Stimulated activated CD8-positive, alpha-beta memory T cell treated with anti-CD3 and anti-CD28 coated beads, Interleukin-7, amount 100 ng/mL, for 1 hour (primary cell): ENCODE measurements at places on chromosomes 4 and X.

GRCh38 chrX:119690921-119691716 lies 1.8 kb downstream of the SEPTIN6 start:
- no peak for DNase-seq

- DNase-seq: no peak
Observed at GRCh38 chrX:129596077-129596476, 56.0 kb downstream of the OCRL start.

DNA sequence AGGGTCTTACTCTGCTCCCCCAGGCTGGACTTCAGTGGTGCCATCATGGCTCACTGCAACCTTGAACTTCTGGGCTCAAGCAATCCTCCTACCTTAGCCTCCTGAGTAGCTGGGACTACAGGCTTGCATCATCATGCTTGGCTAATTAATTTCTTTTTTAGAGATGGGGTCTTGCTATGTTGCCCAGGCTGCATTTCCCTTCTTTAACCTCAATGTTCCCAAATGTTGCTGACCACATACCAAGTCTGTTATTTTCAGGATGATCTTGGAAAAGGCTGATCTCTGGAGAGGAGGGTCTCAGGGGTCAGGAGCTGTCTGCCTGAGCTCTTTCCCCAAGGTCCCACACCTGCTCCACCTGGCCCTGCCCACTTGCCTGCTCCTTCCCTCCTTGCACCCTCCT lies 13.0 kb downstream of the CACNA1F start:
- DNase-seq: no peak

GRCh38 chr4:167811958-167812357 lies 280.4 kb upstream of the ANXA10 start:
- DNase-seq: no peak

DNA sequence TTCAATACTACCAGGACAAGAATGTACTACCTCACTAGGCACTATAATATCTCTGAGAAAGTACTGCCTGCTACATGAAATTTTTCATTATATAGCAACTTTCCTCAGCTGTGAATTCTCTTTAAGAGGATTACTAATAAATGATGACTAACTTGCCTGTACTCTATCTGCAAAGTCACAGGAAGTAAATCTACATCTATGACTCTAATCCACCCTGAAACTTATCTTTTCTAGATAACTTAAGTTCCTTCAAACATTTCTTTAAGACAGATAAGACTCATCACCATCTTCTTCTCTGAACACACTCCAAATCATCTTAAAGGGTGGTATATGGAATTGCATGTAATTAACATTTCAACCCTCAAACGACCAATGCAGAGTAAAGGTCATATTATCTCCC lies 28.8 kb downstream of the RPS6KA3 start:
- no peak for DNase-seq

DNA sequence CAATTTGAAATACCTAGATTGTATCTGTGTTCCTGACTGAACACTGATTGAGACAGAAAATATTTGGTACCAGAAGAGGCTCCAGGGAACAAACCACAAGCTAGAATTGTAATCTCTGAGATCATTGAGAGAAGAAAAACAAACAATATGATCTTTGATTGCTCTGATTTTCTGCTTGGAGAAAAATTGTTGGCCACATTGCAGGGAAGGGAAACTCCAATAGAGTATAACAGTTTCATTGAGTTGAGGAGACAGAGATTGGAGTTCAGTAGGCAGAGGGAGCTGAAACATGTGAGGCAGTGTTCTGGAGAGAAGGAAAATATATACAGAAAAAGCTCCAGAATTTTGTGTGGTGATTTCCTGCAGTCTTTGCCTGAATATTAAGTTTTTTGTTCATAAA lies 158.2 kb downstream of the C4orf33 start:
- DNase-seq: no peak

DNA sequence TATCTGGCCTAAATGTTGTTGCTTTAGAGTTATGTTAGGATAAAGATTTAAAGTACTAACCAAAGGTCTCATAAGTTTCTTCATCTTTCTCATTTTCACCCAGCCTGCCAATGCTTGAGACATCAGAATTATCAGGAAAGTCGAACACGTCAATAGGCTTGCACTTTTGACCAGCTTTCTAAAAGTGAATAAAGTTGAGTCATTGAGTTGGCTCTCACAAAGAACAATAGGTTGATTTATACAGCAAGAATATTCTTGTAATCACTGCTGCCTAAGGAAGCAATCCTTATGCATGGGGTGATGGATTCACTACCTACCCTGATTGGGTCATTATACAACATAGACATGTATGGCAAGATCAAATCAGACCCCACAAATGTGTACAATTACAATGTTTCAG lies 5.0 kb downstream of the CENPU start:
- DNase-seq: no peak

DNA sequence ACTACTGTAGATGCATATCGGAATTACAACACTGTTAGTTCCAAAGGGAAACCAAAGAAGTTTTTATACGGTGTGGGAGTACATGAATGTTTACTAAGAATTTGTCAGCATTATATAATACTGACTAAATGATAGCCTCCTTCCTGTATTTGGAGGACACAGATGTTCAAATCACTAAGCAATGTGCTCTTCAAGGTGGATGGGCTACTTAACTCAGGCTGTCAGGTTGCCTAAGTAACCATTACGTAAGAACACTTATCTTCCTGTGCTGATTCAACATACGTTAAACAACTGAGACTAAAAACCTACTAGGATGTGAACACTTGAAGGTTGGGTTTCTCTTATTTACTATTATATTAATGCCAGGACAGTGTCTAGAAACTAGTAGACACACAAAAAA lies 81.9 kb upstream of the HPGD start:
- no peak for DNase-seq

DNA sequence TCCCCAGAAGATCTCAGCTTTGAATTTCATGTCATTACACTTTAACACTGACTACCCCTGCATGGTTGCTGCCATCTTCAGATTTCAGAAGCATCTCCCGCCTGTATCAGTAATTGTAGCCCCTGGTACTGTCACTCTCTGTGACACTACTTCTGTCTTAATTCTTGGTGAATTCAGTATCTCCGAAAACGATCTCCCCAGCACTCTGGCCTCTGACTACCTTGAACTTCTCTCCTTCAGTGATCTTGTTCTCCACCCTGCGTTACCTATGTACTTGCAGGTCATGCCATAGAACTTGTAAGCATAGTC lies 53.8 kb upstream of the ABCG2 start:
- no peak for DNase-seq

DNA sequence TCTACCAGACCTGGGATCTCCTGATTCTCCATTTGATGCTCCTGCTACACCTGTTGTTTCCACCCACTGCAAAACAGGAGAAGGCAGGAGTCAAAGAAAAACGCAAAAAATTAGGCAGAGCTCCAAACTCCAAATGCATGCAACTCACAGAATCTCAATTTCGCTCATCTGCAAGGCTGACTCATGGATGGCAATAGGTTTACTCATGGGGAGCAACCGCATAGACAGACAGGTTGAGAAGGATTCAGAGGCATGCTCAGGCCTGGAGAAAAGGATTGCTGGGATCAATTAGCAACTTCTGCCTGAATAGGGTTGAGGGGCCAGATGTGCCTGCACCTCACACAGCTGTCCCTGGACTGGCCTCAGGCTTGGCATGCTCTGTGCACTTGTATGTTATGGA lies 231.0 kb downstream of the LDB2 start:
- no peak for DNase-seq

DNA sequence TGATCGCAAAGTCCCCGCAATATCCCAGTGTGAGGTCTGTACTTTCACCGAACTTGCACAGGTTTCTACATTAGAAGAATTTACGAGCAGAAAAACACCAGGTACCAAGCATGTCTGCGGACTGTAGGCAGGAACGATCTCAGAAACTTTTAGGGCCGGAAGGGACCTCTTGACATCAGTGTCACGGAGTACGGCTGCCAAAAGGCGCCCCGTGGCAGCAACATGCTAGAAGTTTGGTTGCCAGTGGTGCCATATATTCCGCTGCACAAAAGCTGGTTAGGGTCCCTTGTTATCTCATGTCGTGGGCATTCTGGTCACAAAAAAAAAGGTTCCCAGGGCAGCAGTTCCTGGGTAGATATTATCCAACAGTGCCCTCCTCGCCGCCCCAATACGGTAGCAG lies 61.0 kb upstream of the DCAF8L1 start:
- DNase-seq: no peak

DNA sequence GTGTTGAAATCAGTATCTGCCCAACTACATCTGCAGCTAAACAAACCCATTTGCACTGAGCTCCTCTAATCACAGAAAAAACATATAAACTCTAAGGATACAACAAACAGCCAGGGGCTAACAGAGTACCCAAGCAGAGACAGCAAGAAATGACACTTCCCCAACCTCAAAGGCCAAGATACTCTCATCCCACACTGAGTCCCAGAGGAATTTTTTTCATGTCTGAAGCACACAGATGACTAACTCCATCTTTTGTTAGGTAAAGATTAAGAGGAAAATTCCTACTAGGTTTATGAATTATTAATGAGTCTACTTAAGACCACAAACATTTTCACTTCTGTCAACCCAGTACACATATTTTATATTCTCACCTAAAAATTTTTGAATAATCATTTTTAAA lies 31.6 kb downstream of the SEPSECS start:
- no peak for DNase-seq

DNA sequence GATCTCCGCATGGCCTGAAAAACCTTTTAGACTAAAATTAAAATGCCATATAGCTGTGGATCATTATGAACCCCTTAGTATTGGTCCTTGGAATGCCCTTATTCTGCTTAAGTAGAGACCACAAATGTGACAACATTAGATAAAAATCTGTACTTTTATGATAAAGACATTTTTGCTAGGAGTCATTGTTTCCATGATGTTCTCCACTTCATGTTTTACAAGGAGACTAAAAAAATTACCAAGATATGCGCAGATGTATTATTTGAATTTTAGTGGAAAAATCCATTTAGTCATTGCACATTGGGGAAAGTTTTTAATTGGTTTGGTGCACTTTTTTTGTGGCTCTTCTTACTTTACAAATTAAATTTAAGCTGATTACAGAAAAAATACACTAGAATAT lies 85.1 kb upstream of the HPRT1 start:
- DNase-seq: no peak

- no peak for DNase-seq
Observed at GRCh38 chrX:47209508-47210238, 8.8 kb upstream of the CDK16 start.

DNA sequence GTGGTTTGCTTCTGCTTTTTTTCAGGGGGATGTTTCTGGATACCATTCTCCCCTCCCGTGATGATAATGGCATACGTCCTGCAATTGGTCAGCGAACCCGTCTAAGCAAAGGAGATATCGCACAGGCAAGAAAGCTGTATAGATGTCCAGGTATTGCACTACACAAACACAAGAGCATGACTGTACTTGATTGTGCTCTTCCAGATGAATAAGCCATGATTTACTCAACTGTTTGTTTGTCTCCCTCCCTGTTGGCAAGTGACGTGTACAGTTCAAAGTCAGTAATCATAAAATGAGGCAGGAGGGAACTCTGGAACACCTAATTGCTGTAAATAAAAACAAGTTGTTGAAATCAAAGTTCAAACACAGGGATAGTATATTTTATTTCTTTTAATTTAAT lies 141.4 kb downstream of the TLL1 start:
- no peak for DNase-seq

DNA sequence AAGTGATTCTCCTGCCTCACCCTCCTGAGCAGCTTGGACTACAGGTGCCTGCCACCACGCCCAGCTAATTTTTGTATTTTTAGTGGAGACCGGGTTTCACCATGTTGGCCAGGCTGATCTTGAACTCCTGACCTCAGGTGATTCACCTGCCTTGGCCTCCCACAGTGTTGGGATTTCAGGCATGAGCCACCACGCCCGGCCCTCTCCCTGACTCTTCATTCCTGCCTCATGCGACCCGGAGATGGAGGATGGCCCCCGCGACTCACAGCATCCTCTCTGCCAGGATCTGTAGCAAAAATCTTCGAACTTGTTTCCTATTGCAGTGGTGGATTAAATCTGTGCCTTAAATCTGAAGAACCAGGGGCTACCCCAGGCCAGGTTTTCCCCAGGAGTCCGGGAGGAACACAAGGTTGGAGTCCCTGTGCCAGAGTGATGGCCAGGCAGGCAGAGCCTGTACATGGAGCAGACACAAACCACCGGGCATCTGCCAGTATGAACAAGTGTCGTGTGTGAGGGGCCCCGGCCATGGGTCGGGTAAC lies 11.5 kb downstream of the CPLX1 start:
- DNase-seq: no peak

GRCh38 chrX:24190500-24191156 lies 41.1 kb downstream of the ZFX start:
- no peak for DNase-seq

DNA sequence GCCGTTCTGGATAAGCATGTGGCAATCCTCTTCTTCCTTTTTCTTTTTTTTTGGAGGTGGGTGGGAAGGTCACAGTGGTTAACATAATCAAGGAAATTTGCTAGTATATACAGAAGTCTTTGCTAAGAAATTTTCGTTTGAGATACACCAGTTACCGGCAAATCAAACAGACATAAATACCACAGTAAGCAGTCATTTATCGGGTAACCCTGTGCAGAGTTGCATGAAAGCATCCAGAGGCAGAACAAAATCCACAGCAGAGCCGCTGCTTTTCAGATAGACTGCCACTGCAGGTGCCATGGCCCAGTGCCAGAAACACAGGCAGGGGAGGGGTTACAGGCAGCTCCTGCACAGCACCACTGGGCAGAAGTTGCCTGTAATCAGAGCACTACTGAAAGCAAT lies 179.1 kb upstream of the MAB21L2 start:
- DNase-seq: no peak

DNA sequence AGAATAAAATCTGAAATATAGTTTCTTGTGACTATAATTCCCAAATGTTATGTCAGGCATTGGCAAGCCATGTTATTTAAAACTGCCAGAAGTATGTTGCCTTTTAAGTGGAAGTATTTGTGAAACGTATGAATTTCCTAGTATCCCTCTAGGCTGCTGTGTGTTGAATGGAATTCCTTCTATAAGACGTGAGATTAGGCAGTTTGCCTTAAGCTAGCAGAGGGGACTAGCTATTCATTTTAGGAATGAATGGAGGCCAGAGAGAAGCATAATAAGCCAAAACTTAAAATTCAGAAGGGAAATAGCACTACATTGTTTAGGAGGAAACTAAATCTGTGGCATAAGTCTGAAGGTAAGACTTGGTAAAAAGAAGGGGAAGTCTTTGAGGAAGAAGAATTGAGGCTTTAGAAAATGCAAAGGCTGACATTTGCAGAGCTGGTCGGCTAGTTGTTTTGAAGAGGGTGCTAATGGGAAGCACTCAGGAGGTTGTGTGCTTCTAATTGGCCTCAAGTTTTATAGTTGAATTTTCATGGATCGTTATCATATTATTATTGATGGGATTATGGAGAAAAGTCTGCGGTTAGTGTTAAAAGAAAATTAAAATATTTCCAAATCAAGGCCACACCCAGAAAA lies 57.1 kb downstream of the TMEM131L start:
- no peak for DNase-seq

- DNase-seq: no peak
Observed at GRCh38 chrX:143455046-143455445, 62.2 kb downstream of the SPANXN3 start.

- DNase-seq: no peak
Observed at GRCh38 chr4:6387946-6388345, 84.5 kb downstream of the PPP2R2C start.
